CMK (cell line): ENCODE measurements at places on chromosomes 1 and 21.

DNA sequence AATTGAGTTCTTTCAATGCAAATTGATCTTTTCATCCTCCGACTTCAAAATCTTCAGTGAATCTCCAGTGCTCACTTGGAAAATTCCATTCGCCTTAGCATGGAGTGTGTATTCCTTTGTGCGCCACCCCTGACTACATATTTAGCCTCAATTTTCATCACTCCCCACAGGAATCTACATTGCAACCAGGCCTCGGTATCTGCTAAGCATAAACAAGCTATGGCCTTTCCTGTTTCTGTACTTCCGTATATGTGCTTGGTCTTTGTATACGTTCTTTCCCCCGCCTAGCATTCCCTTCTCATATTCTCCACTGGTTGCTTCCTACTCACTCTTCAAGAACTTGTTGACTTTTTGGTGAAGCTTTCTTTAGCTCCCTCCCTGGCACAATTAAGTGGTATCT, 470.8 kb downstream of the LMO4 start:
- no peak for DNase-seq

GRCh38 chr1:156122519-156123355, 8.2 kb downstream of the LMNA start:
- no peak for DNase-seq

DNA sequence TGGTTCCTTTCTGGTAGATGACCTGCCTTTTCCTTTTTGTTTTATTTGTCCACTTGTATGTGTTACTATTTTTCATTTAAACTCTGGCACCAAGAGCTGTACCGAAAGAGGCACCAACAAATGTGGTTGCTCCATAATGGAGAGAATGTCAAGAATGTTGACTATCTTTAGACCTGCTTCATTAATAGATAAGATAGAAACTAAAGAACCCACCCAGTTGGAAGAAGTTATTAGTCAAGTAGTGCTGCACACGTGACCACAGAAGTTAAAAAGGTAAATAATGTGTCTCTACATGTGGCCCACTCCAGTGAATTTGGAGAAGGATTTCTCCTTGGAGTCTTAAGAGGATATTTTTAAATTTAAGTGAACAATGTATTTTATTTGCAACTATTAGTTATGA, 9.3 kb downstream of the ATP1A1 start:
- DNase-seq: no peak

DNA sequence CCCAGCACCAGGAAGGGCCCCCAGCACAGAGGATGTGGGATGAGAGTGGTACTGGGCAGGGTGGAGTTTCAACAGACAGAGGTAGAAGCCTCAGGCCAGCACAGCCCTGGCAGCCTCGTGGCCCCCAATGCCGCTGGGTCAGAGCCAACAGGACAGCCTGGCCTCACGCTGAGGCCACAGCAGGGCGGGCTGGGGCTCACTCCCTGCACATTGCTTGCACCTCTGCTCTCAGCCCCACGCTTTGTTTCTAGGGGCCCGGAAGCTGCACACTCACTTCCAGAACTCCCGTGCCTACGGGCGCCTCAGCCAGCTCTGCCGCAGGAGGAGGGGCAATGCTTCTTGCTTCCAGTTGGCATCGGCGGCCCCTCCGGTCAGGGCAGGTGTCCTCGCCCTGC, 72.9 kb downstream of the SIK1 start:
- DNase-seq: no peak

DNA sequence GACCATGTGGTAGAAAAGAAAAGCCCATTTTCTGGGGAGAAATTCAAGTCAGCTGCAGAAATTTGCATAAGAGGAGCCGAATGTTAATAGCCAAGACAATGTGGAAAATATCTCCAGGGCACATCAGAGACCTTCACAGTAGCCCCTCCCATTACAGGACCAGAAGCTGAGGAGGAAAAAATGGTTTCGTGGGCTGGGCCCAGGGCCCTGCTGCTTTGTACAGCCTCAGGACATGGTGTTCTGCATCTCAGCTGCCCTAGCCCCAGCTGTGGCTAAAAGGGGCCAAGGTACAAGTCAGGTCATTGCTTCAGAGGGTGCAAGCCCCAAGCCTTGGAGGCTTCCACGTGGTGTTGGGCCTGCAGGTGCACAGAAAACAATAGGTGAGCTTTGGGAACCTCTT, 108.3 kb downstream of the DMRTB1 start:
- DNase-seq: no peak

GRCh38 chr1:48670234-48671020, 106.3 kb downstream of the BEND5 start:
- no peak for DNase-seq

- peak; percentile 97 for DNase-seq
These were observed 2.0 kb upstream of the RCSD1 start for GRCh38 chr1:167627865-167628641.

- DNase-seq: no peak
These were observed 11.6 kb upstream of the OR2G2 start for GRCh38 chr1:247576514-247576913.
